AML-193 (cell line): ENCODE measurements at places on chromosomes 4 and X.
A peak's percentile ranks its signal among the peaks of the same experiment; 100 is the strongest.

DNA sequence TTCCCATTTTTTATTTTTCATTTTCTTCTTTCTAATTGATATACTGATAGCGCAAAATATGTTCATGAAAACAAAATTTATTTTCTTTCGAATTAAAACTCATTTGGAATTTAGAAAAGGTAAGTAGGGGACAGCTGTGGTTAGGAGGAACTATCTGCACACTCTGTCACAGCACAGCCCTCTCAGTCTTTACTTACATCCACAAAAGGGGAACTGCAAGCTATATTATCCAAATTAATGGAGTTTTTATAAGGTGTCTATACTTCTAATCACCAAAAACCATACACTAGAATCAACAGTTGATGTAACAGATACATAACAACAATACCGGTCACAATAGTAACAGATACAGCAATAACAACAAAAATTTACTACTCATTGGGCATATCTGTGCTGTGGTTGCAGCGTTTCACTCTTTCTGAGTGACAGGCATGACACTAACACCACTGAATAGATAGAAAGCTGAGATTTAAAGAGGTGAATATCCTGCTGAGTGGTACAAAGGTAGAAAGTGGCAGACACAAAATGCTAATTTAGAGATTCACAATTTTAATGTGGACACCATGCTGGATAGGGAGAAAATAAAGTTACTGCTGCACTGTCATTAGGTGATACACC, 160.7 kb downstream of the PPP3CA start:
- DNase-seq, result no peak

DNA sequence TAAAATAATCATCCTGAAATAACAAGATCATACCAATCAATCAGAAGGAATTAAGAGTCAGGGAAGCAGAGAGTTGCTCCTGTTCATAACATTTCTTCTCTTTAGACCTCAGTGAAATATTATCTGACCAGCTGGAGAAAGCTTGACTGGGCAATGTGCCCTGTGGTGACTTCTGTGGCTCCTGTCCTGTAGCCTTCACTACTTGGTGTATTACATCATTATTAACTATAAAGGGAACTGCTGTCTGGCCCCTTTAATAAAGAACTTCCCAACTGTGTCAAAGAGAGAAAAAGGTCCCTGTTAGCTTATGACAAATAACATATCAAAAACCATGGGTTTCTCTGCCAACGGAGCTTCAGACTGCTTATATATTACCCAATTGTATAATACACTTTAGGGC, 18.0 kb downstream of the OPHN1 start:
- no peak for DNase-seq

GRCh38 chr4:84336964-84337705, 162.0 kb downstream of the NKX6-1 start:
- no peak for DNase-seq

GRCh38 chrX:46488712-46489111, 56.5 kb downstream of the ZNF674 start:
- no peak for DNase-seq

- no peak for DNase-seq
These were observed 211.1 kb downstream of the ADAMTS3 start for GRCh38 chr4:72357908-72358307.

- DNase-seq, result no peak
These were observed 12.7 kb downstream of the TAB3 start for GRCh38 chrX:30876367-30876766.

GRCh38 chr4:11415409-11416070, 13.2 kb downstream of the HS3ST1 start:
- DNase-seq, result no peak

- no peak for DNase-seq
These were observed 87.4 kb downstream of the ADGRA3 start for GRCh38 chr4:22428441-22428840.

- no peak for DNase-seq
These were observed 184.1 kb upstream of the FRMPD4 start for GRCh38 chrX:11954176-11954575.

GRCh38 chrX:153773741-153774575, 6.9 kb upstream of the SRPK3 start:
- no peak for DNase-seq

- DNase-seq, result no peak
These were observed 355.8 kb downstream of the KLHL4 start for GRCh38 chrX:87873347-87873941.

- DNase-seq, result no peak
These were observed 15.2 kb upstream of the RUFY3 start for GRCh38 chr4:70706516-70706915.

DNA sequence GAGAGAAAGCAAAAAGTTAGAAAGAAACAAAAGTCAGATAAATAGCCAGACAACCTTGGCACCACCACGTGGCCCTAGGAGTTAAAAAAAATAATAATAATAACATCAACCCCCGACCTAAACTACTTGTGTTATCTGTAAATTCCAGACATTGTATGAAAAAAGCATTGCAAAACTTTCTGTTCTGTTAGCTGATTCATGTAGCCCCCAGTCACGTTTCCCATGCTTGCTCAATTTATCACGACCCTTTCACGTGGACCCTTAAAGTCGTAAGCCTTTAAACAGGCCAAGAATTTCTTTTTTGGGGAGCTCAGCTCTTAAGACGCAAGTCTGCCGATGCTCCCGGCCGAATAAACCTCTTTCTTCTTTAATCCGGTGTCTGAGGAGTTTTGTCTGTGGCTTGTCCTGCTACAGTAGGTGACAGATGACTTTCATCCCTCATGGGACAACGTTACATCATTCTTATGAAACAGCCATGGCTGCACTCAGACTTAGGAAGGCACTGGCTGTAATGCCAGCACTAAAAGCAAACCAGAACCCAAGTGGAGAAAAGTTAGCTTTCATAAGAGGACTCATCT, 520 bp downstream of the ACOX3 start:
- DNase-seq, result peak; percentile 39

DNA sequence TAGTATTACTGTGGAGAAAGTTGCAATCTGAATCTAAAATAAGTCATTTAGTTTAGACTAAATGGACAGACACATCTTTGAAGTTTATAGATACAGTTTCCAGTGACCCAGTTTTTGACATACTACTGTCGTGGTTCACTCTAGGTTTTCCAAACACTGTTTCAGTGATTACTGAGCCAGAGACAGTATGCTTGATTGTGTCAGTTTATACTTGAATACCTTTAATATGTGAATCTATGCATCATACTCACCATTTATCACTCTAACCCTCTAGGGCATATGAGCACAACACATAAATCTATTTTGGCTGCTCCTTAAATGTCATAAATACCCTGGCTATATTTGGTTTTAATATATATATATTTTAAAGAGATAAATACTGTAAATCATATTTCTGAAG, 173.5 kb downstream of the GRID2 start:
- no peak for DNase-seq

DNA sequence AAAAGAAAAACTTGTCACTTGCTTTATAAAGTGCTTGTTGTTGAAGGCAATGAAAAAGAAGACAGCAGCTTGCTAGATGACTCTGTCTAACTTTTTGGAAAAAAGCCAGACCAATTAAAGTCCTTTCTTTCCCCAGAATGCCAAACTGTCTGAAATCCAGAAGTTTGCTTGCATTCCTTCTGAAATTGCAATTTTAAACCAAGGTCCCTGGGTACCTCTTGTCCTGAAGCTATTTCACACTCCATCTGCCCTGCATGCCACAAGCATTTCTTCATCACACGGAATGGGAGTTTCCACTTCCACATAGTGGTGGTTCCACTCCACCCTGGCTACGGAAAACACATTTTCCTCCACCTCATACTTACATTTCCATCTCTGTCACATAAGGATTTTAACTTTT, 101.0 kb downstream of the PAPSS1 start:
- DNase-seq, result no peak

DNA sequence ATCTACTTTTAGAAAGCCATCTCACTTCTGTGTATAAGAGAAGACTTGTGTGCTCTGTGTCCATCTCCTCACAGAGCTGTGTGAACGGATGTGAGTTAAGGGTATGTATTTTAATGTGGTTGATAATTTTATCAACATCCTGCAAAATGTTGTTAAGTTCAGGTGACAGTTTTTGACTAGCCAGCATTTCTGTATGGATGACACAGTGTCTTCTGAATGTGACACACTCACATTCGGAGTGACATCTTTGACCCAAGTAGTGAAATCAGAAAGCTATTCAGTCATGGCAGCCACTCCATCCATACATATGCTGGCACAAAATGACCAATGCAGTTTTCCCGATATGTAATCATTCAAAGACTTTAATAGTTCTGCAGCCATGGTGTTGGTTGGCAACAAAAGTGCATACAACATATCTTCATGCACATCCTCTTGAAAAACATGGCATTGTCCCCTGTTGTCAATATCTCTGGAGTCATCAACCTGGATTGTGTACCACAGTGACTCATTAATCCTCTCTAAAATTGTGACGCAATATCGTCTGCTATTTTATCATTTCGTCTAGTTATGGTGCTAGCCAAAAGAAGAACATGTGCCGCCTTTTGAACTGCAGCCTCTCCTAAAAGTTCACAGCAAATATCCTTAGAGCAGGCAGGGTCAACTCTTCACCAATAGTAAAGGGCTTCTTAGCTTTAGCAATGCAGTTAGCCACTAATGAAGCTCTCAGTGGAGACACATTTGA, 6.8 kb upstream of the FGF2 start:
- no peak for DNase-seq

GRCh38 chrX:130827648-130828047, 75.4 kb downstream of the ENOX2 start:
- DNase-seq, result no peak

DNA sequence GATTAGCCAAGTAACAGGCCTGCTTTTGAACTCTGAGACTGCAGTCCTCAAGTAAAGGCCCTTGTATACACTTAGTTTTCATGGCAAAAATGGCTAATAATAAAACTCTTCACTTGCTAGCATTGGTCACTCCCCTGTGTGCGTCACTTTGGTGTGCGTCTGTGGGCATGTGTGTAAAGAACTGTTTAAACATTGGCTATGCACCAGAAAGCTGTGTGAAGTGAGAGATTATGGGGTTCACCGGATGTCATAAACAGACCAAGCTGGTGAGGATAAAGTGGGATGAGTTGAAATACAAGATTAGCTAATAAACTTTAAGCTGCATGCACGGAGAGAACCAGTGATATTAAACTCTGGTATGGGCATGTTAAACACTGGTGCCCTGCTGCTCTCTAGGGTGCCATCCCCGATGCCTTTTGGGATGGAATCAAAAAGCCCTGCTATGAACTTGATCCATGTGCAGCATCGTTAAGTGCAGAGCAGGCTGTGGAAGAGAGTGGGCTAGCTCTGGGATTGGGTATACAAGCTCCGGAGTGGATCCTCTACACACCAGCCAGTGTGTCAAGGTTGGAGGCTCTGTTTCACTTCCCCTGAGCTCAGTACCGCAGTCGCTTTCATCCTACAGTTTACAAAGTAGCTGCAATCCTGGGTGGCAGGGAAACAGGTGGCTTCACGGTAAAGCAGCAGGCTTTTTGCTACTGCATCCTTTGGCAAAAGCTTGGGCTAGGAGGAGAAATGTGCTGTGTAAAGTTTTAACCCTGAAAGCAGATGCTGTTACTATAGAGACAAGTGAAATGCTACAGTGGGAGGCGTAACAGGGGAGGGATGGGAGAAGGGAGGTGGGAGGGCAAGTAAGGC, 108.3 kb upstream of the SLC4A4 start:
- no peak for DNase-seq

GRCh38 chr4:85676850-85677590, 202.1 kb downstream of the ARHGAP24 start:
- DNase-seq, result no peak

GRCh38 chr4:41120297-41121217, 93.8 kb downstream of the APBB2 start:
- DNase-seq, result no peak

DNA sequence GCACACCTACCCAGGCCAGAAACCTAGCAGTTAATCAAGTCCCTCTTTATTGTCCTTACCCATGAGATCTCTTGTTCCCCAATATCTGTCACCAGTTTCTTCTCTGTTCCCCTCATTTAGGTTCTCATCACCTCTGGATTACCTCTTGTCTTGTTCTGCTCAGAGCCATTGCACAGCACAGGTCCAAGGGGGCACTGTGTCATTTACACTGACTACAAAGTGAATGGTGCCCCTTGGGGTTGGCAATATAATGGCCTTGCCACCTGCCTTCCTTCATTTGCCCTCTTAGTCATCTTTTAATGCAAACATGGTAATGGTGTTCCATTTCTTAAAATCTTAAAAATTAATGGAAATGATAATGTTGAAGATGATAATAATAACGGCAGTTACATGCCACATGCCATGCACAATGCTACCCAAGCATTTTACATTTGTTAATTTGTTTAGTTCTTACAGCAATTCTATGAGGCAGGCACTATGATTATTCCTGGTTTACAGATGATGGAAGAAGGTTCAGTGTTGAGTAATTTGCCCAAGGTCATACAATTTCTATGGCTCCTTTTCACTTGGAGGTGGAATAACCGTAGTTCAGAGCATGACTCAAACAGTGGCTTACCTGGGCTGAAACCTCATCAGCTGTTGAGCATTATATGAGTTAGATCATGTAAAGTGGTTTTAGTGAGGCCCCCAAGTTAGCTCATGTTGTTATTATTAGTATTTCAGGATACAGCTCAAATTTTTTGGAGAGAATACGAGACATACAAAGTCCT, 117.9 kb downstream of the RASL11B start:
- no peak for DNase-seq

GRCh38 chr4:113674251-113674650, 87.3 kb downstream of the CAMK2D start:
- peak; percentile 51 for DNase-seq

DNA sequence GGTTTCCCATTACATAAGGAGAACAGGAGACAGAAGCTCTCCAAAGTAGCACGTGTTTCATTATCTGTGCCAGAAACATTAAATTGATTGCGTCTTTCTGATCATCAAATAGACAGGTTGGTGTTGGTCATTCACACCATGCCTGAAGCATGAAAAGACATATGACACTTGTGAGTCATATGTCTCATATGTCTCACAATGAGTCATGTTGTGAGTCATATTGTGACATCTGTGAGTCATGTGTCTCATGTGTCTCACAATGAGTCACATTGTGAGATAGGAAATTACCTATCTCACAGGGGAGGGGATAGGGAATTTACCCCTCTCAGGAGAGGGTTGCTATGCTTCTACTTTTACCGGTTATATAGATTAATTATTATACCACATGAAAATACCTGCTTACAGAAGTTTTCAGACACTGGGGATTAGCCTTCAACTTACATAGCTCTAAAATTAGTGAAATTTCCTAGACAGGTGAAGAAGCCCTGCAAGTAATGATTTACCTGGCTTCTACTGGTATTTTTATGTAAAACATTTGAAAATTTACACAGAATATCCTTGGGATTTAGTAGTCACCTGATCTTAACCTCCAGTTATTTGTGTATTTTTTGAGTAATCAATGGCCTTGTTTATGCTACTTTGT, 80.8 kb downstream of the NPFFR2 start:
- no peak for DNase-seq

DNA sequence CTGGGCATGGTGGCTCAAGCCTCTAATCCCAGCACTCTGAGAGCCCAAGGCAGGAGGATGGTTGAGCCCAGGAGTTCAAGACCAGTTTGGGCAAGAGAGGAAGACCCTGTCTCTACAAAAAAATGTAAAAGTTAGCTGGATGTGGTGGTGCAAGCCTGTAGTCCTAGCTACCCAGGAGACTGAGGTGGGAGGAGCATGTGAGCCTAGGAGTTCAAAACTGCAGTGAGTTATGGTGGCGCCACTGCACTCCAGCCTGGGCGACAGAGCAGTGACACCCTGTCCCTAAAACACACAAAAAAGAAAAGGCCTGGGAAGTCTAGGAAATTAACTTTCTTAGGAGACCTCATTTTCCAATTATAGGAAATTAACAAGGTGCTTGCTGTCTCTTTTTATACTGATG, 76.8 kb downstream of the JAKMIP1 start:
- DNase-seq, result no peak

- no peak for DNase-seq
These were observed 3.7 kb downstream of the GRIPAP1 start for GRCh38 chrX:48998391-48998790.

- no peak for DNase-seq
These were observed 59.5 kb downstream of the RXFP1 start for GRCh38 chr4:158581161-158581560.
